ENCODE measurements at places on chromosomes 16 and 17.

GRCh38 chr17:44977065-44977464 lies 9.0 kb upstream of the C1QL1 start:
- no peak for DNase-seq

- DNase-seq = no peak
These were observed 174.3 kb downstream of the UTP18 start for GRCh38 chr17:51434434-51435170.

- DNase-seq = no peak
These were observed 165.7 kb downstream of the IRF8 start for GRCh38 chr16:86064431-86065250.

GRCh38 chr16:78648517-78648916 lies 549.1 kb downstream of the WWOX start:
- DNase-seq = no peak

DNA sequence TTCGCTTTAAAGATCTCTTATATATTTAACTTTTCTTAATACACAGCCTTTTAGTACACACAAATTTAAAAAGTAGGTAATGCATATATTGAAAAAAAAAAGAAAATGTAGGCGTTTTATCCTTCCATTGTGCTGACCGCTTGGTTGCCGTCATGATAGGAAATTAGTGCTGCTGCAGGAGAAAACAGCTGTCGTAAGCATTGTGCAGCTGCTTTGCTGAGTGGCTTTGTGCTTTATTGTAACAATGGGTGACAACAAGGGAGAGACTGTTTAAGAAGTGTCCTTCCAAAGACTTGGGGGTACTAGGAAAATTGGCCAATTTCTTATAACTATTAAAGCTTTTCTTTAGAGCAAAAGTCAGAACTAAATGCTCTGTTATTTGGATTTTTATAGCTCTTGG lies 5.0 kb downstream of the HERPUD1 start:
- no peak for DNase-seq

DNA sequence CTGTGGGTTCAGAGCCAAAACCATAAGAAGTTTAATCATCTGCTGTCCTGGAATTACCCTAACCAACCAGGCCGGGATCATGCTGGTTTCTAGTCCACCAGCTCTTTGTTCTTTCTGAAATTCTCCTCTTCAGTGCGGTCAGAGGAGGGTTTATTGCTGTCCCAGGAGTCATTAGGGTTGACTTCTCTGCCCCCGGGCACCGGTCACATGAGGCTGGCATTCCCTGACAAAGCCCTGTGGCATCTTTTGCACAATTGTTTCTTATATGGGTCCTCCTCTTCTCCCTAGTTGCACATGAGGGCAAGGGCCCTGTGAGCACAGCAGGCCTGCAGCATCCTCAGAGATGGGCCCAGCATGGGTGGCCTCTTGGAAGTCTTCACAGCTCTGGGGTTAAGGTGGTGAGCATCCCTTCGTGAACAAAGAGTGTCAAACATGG lies 243.9 kb downstream of the IRF8 start:
- no peak for DNase-seq

- DNase-seq = no peak
These were observed 62.5 kb downstream of the FTO start for GRCh38 chr16:53766304-53767016.

- DNase-seq = peak; percentile 43
These were observed 14.4 kb downstream of the GUCY2D start for GRCh38 chr17:8016632-8017424.

GRCh38 chr16:23387666-23388065 lies 65.3 kb downstream of the COG7 start:
- DNase-seq = no peak

DNA sequence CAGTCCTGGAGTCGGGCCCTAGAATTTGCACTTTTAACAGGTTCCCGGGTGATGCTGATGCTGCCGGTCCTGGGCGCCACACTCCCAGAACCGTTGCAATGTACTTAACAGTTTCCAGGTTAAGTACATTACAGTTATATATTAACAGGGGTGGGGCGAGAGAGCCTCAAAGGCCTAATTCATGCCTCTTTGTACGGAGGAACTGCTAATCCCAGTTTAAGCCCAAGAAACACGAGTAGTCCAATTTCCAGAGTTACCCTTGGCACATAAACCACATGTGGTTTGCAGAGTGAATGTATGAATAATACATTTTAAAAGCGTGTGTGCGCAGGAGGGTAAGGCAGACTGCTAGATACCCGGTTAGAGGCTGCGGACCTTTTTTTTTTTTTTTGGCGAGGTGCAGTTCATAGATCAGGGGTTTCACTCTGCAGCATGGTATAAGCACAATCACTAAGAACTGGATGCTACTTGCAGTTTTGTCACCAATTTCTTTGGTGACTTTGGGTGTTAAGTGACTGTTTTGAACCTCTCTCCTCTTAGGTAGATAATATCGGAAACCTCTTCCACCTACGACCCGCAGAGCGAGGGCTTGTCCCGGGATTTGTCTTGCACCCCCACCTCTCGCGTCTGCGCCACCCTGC lies 713 bp downstream of the COX11 start:
- peak; percentile 10 for DNase-seq

DNA sequence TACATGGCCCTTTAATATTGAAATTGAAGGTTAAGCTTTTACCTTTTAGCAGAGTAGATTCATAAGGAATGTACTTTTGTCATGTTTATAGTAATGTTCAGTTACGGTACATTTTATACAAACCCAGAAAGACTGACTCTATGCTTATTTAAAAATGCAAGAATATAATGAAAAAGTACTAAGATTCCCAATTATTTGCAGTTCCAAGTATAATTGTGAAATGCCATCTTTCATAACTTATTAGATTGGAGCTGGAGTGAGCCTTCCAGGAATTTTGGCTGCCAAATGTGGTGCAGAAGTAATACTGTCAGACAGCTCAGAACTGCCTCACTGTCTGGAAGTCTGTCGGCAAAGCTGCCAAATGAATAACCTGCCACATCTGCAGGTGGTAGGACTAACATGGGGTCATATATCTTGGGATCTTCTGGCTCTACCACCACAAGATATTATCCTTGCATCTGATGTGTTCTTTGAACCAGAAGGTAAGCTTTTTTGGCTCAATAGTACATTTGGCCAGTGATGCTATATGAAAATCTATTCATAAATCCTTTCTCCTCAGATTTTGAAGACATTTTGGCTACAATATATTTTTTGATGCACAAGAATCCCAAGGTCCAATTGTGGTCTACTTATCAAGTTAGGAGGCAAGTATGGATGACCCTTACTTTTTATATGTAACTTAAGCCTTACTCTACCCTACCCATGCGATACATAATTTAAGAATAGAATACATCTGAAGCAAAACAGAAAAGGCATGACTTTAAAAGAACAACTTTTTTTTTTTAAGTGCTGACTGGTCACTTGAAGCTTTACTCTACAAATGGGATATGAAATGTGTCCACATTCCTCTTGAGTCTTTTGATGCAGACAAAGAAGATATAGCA lies 4.2 kb downstream of the SRSF2 start:
- no peak for DNase-seq

DNA sequence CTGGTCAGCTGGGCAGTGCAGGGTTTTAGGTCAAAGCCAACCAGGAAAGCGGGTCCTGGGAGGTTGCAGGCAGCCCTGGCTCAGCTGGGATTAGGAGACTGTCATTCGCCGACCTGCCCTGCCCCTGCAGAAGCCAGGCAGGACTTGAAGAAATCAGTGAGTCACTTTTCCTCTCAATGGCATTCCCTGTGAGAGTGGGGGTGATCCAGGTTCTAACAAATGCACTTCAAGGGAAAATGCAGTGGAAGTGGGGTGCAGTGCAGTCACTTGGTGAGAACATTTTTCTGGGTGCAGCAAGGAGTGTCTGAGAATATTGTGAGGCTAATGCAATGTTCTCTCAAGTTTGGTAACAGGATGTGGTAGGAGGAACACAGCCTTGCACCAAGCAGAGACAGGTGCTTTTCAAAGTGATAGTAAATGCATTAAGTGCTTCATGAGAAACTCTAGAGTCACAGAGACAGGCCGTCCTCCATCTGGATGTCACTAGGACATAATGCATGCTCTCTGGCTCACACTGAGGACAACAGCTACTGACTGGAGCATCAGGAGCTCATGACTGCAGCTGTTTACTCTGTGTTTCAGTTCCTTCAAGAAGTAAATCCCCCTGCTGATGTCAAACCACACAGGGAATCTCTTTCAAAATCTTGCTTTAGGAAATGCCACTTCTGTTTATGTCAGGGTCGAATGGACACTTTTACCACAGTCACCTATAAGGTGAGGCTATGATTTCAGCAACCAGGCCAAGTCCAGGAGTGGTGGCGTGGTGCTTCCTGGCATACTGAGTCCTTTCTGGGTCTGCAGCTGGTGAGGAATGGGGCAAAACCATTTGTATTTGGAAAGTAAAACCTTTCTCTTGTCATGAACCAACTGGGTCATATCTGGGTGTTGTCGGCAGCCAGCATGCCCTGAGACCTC lies 16.7 kb downstream of the CDK5R1 start:
- no peak for DNase-seq

DNA sequence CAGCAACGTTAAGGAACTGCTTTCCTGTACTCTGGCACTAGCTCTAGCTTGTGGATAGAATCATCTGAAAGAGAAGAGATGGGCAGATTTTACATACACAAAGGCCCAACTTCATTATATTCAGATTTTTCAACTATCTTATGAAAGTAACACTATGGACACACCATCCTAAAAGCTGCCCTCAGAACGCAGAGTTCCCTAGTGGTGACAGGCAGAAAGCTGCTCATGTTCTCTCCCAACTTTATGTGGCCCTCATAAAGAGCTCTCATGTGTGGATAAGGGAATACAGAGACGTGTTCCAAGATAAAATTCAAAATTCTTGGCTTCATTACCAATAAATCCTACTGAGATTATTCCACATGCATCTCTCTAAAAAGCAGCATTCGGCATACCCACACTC lies 1.5 kb downstream of the CFAP20 start:
- no peak for DNase-seq

- DNase-seq = no peak
These were observed 64.9 kb downstream of the CYB561 start for GRCh38 chr17:63381101-63381729.

GRCh38 chr17:10614536-10615155 lies 42.5 kb downstream of the MYH3 start:
- no peak for DNase-seq

DNA sequence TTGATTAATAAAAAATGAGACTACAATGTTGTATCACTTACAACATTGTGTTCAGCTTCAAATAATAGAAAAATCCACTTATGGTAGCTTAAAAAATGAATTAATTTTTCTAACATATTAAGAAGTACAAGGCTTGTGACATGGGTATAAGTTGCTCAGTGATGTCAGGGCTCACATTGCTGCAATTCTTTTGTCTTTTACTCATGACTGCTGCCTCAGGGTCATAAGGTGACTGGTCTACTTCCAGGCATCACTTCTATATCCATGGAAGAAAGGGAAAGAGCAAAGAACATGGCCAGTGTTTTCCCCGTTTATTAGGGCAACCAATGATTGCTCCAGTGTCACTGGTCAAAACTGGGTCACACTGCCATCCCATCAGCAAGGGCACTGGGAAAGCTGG lies 295.3 kb downstream of the MAP2K4 start:
- no peak for DNase-seq

DNA sequence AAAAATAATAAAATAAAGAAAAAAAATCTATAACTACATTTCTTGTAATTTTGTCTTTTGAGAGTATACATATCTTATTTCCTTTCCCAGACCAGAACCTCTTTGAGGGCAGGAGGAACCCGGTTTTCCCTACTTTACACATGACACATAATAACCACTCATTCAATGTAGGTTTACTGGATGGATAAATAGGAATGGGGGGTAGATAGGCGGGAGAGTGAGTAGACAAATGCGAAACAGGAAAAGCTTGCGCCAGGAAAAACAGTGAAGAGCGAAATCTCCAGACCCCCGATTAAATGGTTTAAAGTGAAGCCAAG lies 515 bp upstream of the GOSR2 start:
- no peak for DNase-seq

DNA sequence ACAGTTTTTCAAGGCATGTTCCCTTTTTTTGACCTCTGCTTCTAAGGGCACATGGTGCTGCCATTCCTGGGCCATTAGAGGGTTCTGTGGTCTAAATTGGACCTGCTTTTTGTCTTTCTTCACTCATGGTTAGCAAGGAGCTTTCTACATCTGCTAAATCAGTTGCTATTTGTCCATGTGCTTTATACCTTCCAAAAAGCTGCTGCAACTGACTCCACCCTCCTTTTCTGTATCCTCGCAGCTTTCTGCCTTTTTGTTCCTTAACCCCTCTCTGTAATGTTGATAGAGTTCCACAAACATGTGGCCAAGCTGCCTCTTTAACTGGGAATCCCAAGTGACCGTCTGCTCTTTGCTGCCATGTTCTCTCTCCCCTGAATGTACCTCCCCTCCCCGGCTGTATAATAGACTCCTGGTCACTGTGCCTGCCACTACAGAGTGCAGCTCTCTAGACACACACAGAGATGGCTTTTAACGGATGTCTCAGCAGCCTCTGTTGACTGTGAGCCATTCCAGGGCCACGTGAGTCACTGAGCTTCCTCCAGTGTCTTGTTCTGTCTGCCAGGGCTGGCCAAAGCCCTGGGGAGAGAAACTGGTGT lies 57.4 kb upstream of the TEKT3 start:
- no peak for DNase-seq

GRCh38 chr16:56325956-56326355 lies 99.4 kb downstream of the AMFR start:
- DNase-seq = no peak

DNA sequence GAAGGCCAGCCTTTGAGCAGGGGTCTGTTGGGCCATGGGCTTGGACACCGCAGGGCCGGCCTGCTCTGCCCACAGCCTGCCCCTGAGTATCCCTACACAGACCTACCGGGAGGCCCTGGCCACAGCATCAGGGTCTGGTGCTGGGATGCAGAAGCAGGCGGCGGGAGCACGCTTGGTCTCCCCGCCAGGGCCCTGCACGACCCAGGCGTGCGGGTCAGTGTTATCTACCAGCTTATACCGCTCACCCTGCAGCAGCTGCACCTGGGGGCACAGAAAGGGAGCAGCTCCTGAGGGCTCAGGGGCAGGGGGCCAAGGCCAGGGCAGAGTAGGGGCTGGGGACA lies 8.8 kb downstream of the EVPL start:
- no peak for DNase-seq

DNA sequence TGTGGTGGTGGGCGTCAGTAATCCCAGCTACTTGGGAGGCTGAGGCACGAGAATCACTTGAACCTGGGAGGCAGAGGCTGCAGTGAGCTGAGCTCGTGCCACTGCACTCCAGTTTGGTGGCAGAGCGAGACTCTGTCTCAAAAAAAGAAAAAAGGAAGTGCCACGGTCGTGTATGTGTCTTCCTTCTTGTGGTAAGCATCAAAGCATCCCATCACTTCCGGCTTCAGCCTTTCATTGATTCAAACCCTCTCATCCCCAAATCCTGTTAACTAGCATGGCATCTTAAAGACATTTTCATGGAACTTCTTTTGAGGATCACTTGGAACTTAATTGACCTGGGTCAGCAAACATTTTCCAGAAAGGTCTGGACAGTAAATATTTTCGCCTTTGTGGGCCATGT lies 126.2 kb downstream of the CPPED1 start:
- DNase-seq = no peak

- DNase-seq = no peak
These were observed 913 bp upstream of the KRT16 start for GRCh38 chr17:41613277-41614082.

GRCh38 chr17:8048236-8048635 lies 9.4 kb downstream of the ALOX15B start:
- DNase-seq = no peak

- no peak for DNase-seq
These were observed 5.9 kb upstream of the MAP2K3 start for GRCh38 chr17:21278450-21279197.
